GM13977 (cell line): ENCODE measurements at places on chromosomes 1 and 21.

DNA sequence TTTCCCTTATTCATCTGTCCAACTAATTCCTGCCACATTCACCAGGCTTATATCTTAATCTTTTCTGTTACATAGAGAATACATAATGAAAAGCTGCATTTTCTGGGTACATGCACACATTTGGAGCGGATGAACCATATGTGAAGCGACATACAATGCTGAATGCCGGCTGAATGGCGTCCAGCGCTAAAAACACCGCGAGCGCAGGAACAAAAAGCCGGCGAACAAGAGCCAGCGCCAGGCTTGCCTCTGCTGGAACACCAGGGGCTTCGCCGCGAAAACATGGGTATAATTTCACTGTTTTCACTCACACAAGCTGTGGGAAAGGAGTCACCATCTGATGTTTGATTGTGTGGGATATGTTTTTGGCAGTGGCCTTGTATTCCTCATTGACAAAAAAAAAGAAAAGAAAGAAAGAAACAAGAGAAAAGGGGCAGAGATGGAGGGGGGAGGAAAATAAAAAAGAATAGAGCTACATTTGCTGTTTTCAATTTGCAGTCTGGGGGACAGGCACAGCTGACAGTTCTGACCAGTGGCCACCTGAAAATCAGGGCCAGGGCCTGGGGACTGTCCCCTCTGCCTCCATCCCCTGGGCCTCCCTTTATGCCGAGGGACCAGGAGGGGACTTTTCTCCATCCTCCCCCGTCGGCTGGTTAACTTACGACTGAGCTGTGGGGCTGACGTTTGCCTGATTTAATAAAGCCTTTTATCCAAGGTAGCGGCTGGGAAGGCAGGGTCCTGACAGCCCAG is 70.2 kb upstream of the OLIG2 start:
- no peak for DNase-seq

DNA sequence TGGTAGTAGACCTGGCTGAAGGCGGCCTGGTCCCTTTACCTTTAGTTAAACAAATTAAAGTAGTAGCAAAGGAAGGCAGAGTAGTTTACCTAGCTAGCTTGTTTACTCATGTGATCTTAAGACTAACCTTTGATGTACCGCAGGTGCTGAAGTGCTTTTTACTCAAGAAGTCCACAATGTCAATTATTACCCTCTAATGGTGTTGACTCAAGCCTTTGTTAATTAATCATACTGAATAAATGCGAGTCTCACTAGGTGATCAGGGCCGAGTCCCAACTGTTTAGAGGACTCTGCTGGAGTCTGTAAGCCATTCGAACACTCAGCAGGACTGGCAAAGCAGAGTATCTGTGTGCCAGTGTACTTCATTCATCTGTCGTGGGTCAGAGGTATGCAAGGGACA is 381.1 kb upstream of the NCAM2 start:
- DNase-seq = no peak

DNA sequence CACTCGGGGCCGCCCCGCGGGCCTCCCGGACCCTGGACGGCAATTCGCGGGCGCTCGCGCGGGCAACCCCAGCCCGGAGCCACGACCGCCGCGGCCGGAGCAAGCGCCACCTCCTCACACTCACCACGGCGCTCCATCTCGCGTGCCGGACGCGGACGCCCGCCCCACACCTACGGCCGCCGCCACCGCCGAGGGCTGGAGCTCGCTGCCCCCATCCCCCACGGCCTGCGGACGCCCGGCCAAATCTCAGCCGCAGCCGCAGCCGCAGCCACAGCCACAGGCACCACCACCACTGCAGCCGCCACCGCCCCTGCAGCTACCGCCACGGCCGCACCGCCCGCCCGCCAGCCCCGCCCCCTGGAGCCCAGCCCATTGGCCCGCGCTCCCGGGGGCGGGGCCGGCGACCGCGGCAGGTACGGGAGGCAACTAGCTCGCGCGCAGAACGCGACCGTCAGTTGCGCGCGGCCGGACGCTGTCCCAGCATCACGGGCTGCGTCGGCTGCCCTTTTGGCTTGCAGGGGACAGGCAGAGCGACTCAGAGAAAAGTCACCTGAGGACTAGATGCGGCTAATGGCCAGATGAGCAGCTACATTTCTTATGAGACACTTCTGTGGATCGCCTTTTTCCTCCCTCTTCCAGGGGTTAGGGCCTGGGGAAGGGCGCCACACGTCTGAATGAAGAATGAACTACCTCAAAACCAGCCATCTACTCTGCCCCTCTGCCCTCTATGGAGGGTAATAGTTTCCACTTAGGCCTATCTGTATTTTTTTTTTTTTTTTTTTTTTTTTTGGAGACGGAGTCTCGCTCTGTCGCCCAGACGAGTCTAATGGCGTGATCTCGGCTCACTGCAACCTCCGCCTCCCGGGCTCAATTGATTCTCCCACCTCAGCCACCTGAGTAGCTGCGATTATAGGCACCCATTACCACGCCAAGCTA is at the start of gene ARHGAP29:
Gene ARHGAP29 (minus strand): TSS at position 294 of the 936 bp plus-strand sequence. CDS start 5,973 bp downstream, outside the sequence.
- DNase-seq = peak; percentile 85

DNA sequence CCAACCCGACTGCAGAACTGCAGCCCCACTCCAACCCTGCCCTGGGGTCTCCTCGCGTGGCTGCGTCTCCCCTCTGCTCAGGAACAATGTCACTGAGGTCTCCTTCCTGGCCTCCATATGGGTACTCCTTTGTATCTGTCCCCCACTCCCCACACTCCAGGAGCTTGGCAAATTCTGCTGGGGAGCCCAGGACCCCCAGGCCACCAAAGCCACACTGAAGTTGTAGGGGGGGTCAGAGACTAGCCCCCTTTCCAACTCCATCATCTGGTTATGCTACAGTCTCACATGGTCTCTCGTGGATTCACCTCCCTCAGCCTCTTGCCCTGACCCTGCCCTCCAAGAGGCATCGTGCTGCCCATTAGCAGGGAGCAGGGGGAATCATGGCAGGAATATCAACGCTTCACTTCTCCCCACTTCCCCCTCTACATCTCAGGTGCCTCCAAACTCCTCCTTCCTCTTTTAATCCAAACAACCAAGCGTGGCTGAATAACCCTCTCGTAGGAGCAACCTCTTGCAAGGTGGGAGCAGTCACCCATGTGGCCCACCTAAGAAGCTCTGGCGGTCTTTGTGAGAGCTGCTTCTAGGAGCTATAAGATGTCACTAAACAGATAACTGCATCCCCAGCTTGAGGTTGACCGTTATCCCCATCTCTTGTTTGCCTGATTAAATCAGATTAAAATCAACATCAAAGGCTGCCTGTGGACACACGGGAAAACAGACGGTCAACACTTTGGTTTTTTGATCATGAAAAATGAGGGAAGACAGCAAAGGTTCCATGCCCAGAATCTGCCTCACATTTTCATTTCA is 86.4 kb downstream of the MIS18A start:
- no peak for DNase-seq

GRCh38 chr1:173473599-173474011 is 3.5 kb upstream of the PRDX6 start:
- DNase-seq = no peak

GRCh38 chr1:209651138-209651587 is 1.1 kb downstream of the LAMB3 start:
- DNase-seq = peak; percentile 50
